Activated T-cell treated with anti-CD3 and anti-CD28 coated beads, Interleukin-2, amount 50 U/mL, for 72 hours (primary cell): ENCODE measurements at places on chromosomes 3 and 15. TPM values are rescaled to one million over a fixed set of nuclear protein-coding genes. Genes with fewer than 3 reads are reported as not detected.
A peak's percentile ranks its signal among the peaks of the same experiment; 100 is the strongest.

DNA sequence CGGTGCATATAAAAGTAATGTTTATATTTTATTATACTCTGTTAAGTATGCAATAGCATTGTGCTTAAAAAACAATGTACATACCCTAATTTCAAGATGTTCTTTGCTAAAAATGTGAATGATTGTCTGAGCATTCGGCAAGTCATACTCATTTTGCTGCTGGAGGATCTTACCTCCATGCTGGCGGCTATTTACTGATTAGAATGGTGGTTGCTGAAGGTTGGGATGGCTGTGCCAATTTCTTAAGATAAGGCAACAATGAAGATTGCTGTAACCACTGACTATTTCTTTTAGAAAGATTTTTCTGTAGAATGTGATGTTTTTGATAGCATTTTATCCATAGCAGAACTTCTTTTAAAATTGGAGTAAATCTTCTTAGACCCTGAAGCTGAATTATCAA lies 932.7 kb downstream of the ZPLD1 start:
- no peaks in the 10 kb centered on the region for H3K4me1 ChIP-seq
- no peaks in the 10 kb centered on the region for H3K36me3 ChIP-seq
- DNase-seq, result no peak
- H3K4me3 ChIP-seq, result no peak overlapping the region

Gene GPR15
- 24.0 TPM for total RNA-seq

Gene DLL4
- total RNA-seq, result 0.19 TPM

Gene GOLGA8K
- total RNA-seq, result 1.6 TPM

DNA sequence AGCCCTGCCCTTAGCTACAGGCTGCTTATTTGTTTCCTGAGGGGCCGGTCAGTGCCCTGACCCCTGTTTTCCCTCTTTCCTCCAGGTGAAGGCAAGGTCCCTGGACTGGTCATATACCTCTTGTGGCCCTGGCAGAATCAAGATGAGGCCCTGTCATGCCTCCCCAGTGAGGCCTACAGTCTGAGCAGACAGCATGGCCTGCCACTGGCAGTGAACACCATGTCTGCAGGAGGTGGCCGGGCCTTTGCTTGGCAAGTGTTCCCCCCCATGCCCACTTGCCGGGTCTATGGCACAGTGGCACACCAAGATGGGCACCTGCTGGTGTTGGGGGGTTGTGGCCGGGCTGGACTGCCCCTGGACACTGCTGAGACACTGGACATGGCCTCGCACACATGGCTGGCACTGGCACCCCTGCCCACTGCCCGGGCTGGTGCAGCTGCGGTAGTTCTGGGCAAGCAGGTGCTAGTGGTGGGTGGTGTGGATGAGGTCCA lies 1.2 kb downstream of the KLHDC8B start:
- no peaks in the 10 kb centered on the region for H3K36me3 ChIP-seq
- H3K27ac ChIP-seq, result no peak overlapping the region
- peaks cover 7% of the 10 kb centered on the region for H3K4me1 ChIP-seq
- H3K27me3 ChIP-seq, result no peaks in the 10 kb centered on the region
- H3K4me3 ChIP-seq, result no peak overlapping the region
- DNase-seq, result no peak

GRCh38 chr3:177318559-177318958 lies 121.3 kb upstream of the TBL1XR1 start:
- H3K27me3 ChIP-seq, result no peaks in the 10 kb centered on the region
- H3K27ac ChIP-seq, result no peak overlapping the region
- no peak for DNase-seq
- H3K4me1 ChIP-seq, result peaks cover 44% of the 10 kb centered on the region

GRCh38 chr3:60013241-60013640 lies 963.4 kb upstream of the CFAP20DC start:
- H3K36me3 ChIP-seq, result peaks cover 10% of the 10 kb centered on the region
- H3K27ac ChIP-seq, result peak overlapping the region; percentile 59
- H3K27me3 ChIP-seq, result no peaks in the 10 kb centered on the region
- no peak for DNase-seq
- peaks cover 89% of the 10 kb centered on the region for H3K4me1 ChIP-seq

DNA sequence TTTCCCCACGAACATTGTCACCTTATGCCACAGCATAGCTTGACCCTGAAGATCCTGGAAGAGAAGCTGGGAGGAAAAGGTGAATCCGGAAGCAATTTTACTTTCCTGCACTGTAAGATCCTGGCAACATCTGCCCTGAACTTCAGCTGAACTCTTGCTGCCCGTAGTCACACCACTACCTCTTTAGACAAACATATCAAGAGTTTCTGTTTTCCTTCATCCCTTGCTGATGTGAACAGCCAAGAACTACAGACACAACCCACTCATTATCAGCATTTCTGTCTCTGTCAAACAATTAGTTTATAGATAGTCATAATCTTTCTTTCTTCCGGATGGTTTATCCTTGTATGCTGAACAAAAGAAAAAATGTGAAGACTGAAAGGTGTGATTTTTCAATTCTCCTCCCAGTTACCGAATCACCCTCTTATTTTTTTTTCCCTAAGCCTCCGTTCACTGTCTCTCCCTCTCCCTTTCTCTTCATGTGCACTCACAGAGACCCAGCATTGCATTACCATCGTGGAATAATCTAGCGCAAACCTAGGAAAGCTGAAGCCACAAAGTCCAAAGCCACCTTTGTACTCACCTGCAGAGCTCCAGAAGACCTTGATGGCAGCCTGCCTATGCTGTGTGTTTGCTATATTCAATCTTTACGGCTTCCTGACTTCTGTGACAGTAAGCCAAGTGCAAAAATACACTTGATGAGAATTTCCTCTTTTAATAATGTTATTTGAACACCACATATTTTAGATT lies 229.2 kb downstream of the CDIN1 start:
- no peaks in the 10 kb centered on the region for H3K4me1 ChIP-seq
- H3K36me3 ChIP-seq, result no peaks in the 10 kb centered on the region
- no peak overlapping the region for H3K27ac ChIP-seq
- H3K27me3 ChIP-seq, result no peaks in the 10 kb centered on the region
